ENCODE measurements at places on chromosomes 4 and X.

DNA sequence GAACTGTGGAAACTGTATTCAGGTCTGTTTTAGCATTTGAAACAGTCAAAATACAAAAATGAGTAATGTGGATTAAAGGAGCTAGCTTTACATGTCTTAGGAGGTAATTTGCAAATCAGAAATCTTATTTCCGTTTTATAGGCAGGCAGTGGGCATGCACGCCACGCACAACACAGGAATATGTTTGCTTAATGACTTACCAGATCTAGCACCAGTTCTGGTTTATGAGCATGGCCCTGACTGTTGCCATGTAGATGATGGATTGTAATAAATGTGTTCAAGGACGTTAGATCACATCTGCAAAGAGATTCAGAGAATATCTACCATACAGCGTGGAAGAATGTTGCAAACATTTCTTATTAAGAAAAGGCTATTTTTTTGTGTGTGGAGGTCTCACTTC lies 344.5 kb upstream of the NR3C2 start:
- no peak for DNase-seq

DNA sequence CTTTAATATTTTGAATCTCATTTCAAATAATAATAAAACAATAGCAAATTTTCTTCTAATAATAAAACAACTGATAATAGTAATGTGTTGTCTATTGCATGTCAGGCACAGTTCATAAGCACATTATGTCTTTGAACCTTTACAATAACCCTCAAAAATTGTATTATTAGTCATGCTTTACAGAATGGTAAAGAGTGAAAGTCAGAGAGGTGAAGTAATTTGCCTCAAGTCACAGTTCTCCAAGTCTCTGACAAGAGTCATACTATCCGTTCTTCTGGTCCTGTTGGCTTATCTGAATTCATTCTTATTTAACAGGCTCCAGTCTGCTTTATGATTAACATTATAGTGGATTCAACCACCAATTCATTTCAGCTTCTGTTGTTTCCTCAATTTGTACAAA lies 313.0 kb downstream of the AFF2 start:
- DNase-seq: no peak

GRCh38 chr4:69830560-69831269 lies 29.2 kb downstream of the SULT1E1 start:
- DNase-seq: no peak

GRCh38 chr4:183637461-183637860 lies 21.5 kb downstream of the RWDD4 start:
- DNase-seq: no peak

- DNase-seq: no peak
These were observed 258.6 kb upstream of the ARSJ start for GRCh38 chr4:114237997-114238396.
